ENCODE measurements at places on chromosomes 4 and X.

DNA sequence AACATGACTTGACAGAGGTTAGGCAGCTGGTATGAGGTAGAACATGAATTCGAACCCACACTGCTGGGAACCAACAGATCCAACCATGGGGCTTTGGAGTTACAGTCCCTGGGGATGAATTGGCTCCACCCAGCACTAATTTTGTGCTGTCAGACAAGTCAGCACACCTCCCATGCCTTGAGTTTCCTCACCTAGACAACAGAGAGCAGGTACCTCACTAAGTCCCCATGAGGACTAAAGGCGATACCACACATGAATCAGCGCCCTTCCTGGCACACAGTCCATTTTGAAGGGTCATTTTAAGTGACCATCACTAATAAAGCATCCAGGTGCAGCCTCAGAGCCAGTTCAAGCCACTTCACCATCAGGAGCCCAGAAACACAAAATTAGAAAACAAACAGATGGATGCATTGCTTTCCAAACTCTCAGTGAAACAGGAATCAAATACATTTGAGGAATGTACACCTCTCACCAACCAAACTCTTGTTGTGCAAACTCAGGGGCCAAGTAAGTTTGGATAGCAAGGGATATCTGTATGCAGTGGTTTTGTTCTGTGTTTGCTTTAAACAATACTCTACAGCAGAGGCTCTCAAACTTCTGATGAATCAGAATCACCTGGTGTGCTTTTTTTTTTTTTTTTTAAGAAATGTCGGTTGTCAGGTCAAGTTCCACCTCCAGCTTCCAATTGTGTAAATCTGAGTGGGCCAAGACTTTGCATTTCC lies 10.1 kb downstream of the IDS start:
- no peak for DNase-seq

DNA sequence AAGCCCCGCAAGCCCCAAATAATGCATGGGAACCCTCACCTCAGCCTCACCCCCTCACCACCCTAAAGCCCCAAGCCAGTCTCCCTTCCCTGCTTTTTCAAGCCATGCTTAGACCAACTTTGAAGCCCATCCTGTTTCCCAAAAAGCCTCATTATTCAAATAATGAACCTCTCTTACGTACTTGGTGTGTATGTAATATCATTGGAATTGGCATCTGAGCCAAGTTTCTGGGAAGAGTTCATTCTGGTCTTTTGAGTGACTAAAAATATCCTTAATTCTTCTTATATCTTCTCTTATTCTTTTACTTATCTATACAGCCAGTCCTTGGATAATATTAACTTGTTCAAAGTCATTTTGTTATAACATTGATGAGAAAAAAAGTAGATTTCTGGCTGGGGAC lies 875.8 kb upstream of the SLIT2 start:
- DNase-seq = no peak

GRCh38 chr4:149311076-149311475 lies 504.6 kb downstream of the IQCM start:
- DNase-seq = no peak

DNA sequence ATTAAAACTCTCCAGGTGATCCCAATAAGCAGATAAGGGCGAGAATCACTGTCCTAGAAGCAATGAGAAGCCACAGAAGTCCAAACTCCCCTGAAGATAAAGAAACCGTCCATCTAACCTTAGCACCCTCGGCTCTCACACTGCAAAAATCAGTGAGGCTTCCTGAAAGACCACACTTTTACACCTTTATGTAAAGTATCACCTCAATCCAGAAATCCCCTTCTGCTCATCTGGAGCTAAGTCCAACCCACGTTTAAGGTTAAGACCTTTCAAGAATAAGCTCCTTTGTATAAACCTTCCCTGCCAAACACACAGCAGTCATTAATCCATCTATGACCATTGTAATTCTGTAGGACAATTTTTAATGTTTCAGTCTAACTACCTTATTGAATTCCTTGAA lies 41.7 kb downstream of the LIN54 start:
- no peak for DNase-seq

DNA sequence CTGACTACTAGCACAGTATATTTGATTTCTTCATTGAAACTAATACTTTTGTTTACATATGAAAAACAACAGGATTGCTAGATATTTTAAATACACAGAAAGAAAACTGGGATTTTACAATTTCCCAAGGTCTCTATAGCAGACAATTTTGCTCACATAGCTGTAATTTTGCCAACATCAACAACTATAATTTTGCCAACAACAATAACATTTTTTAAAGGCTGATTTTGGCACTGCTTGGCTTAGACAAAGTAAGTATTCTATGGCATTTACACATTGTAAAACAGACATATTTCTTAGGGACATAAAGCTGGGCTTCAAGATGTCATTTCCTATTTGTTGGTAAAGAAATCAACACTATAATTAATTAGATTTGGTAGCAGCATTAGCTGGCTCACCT lies 922.1 kb downstream of the RAB28 start:
- no peak for DNase-seq

DNA sequence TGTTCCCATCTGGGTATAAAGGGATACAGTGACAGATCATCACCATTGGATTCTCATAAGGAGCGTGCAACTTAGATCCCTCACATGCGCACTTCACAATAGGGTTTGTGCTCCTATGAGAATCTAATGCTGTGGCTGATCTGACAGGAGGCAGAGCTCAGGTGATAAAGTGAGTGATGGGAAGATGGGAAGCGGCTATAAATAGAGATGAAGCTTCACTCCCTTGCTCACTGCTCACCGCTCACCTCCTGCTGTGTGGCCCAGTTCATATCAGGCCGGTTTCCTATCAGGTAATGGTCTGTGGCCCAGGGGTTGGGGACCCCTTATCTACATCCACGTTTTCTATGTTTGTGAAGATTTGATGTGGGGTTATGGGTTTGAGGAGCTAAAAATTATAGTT lies 43.7 kb downstream of the FAT4 start:
- DNase-seq = no peak

GRCh38 chr4:173280998-173281397 lies 53.2 kb downstream of the HMGB2 start:
- DNase-seq = no peak

DNA sequence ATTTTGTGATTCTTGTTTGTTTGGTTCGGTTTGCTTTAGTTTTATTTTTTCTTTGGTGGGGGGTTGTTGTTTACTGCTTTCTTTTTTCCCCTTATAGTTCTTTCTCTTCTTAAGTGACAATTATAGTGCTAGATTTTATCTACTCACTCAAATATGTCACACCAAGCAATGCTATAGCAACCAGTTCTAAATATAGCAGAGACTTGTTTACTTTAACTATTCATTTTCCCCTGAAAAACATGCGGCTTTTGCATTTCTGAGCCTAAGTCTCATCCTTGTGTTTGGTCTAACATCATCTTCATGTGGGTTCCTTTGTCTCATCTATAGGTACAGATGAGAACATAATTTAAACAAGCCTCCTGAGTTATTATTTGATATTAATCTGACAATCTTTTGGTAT lies 676.6 kb downstream of the FAT4 start:
- no peak for DNase-seq

DNA sequence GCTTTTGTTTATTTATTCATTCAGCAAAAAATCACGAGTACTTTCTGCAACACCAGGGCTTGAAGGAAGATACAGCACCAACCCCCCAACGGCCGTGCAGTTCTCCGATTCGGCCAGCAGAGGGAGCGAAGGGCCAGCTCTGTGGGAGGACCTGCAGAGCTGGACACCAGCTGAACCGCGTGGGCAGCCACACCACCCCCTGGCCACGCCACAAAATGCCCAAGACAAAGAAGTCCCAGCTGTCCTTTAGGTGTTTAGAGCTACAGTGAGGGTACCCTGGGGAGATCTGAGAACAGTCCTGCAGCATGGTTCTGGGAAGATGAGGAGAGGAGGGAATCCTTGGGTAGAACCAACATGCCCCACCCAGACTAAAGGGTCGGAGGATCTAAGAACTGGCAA lies 83.1 kb downstream of the RELL1 start:
- no peak for DNase-seq

GRCh38 chr4:46992338-46992737 lies 1.0 kb downstream of the GABRA4 start:
- no peak for DNase-seq

DNA sequence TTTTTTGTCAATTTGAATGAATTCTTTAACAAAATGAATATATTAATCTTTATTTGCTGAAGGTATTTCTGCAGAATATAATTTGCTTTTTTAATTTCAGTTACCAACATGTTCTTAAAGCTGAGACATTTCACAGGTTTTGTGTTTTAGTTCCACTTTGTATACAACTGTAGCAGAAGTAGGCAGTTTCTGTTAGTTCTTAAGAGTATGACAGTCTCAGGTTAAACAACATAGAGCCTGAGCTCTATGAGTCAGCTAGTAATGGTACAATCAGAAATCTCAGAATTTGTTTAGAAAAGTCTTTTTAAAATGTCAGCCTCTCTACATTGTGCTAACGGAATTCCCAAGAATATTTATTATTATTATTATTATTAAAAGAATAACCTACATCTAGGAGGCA lies 50.4 kb downstream of the GSTCD start:
- no peak for DNase-seq

DNA sequence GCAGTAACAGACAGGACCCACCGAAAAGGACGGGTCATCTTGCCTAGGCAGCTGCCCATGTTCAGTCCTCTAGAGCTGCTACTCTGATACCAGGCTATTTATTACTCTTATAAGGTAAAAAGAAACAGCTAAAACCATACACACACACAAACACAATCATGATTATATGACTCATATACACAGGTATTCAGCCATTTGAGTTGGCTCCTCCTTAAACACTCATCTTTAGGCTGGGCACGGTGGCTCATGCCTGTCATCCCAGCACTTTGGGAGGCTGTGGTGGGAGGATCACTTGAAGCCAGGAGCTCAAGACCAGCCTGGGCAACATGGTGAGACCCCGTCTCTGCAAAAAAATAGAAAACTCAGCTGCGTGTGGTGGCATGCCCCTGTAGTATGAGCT lies 76.6 kb downstream of the F11 start:
- DNase-seq = no peak

DNA sequence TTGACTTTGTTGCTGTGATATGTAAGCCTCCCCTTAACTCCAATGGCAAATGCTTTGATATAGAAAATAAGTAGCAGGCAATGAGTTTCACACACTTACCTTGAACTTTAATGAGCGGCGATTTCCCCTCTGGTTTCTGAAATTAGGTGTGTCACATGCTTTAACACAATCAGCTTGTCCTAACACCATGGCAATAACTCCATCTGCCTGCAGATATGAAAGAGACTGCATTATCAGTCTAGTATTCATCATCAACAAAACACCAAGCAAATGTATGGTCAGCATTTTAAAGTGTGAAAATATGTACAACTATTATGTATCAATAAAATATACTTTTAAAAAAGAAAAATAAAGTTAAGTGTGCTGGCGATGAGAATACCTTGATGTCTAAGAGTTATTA lies 128.8 kb upstream of the FAM9B start:
- no peak for DNase-seq

DNA sequence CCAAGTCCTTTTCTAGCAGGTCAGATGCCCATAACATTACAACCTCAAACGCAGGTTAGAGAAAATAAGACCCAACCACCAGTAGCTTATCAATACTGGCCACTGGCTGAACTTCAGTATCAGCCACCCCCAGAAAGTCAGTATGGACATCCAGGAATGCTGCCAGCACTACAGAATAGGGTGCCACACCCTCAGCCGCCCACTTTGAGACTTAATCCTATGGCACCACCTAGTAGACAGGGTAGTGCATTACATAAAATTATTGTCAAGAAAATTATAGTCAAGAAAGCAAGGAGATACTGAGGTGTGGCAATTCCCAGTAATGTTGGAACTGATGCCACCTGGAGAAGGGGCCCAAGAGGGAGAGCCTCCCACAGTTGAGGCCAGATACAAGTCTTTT lies 19.9 kb upstream of the TRIM61 start:
- no peak for DNase-seq

- no peak for DNase-seq
Observed at GRCh38 chr4:118921786-118922185, 33.1 kb downstream of the SYNPO2 start.

DNA sequence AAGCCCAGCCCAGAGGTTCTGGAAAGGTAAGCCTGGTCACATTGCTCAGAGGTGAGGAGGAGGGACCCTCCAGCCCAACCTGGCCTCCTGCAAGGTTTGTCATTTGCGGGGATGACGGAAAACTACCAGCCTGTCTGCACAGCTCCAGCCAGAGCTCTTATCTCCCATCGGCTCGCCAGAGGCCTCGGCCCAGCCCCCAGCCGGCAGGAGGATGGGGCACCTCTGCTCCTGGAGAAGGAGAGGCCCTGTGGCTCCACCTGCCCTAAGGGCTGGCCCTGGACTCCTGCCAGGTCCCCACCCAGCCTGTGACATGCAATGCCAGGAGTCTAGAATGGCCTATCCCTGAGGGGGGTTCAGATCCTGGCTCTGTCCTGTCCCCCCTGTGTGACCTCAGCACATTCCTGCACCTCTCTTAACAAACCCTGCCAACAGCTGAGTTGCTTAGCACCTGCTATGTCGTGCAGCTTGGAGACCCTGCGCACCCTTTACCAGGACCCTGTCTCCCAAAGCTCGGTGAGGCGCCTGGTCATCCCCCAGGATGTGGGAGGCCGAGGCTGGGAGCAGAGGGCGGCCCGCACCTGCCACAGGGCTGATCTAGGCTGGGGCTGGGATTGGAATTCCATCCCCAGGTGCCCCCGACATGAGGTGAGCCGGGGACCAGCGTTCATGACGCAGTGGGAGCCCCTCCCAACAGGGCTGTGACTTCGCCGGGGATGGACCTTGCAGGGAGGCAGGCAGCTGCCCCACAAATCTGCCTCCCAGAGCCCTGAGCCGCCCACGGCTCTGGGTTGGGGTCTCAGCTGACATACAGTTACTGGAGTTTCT lies 14.4 kb downstream of the ADRA2C start:
- no peak for DNase-seq

DNA sequence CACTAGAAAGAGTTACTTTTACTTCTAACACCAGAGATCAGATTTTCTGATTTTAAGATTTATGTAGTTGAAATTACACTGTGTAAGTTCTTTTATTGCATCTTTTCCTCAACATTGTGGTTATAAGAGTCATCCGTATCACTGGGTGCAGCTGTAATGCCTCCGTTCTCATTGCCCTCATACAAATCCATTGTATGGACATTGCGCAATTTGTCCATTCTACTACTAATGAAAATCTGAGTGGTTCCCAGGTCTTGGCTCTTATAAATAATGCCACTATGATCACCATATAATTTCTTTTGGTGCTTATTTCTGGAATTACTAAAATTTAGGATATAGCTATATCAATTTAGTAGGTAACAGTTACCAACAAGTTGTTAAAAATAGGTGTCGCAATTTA lies 614.0 kb upstream of the GALNT7 start:
- DNase-seq = no peak

- no peak for DNase-seq
Observed at GRCh38 chrX:136121788-136122187, 25.5 kb upstream of the FHL1 start.

DNA sequence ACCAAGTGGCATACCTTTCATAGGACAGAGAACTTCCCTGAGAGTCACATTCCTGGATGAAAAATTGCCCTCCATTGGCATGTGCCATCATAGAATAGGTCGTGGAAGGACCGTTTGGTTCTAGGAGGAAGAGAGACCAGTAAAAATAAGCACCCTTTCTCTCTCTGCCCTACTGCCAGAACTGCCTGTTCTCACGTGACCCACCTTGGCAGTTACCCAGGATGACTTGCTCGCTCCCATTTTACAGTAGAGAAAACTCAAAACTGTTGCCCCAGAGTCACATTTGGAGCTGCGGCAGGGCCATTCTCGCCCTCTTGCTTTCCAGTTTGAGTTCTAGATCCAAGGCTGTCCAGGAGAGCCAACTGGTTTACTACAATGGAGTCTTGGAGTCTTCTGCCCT lies 1.1 kb upstream of the NLGN3 start:
- DNase-seq = no peak

GRCh38 chr4:56468097-56468422 lies 643 bp downstream of the SRP72 start:
- DNase-seq = no peak

Measured in NCI-H1436 treated with DMSO at 0.1 percent for 48 hours (cell line).